ENCODE measurements at places on chromosomes 5 and 9.

- no peak for DNase-seq
These were observed 24.4 kb upstream of the ZNF366 start for GRCh38 chr5:72531496-72532190.

DNA sequence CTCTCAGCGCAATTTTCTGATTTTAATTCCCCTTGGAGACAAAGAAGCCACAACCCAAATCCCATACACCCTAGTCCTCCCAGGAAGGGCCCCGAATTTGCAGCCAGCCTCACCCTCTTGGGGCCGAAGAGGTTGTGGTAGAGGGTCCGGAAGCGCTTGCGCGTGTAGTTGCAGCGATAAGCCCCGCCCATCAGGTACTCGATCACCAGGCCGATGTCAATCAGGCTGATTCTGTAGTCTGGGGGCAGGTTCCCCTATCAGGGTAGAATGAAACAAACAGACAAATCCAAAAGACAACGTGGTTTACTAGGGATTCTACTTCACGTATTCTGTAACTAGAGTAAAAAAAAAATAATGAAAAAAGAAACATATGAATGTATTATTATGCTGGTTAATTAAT lies 210.6 kb upstream of the KLF9 start:
- DNase-seq: no peak

DNA sequence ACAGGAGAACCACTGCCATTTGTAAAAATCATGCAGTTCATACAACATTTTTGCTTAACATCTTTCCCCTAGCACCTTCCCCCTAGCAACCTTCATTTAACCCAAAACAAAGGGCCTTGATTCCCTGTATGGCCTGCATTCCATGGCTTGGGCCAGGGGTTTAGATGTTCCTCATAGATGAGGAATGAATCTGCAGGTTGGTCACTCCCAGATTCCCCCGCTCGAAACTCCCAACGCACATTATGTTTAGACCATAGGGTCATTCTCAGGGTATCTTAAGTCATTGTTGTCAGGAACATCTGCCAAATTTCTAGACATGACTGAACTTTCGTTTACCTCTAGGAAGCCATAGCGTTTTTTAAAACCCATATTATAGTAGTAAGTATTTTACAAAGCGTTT lies 282.2 kb upstream of the VLDLR start:
- DNase-seq: no peak

- DNase-seq: no peak
These were observed 128.1 kb downstream of the PRDM6 start for GRCh38 chr5:123217173-123217572.

- DNase-seq: no peak
These were observed 391.3 kb downstream of the SLCO4C1 start for GRCh38 chr5:101904736-101905135.

DNA sequence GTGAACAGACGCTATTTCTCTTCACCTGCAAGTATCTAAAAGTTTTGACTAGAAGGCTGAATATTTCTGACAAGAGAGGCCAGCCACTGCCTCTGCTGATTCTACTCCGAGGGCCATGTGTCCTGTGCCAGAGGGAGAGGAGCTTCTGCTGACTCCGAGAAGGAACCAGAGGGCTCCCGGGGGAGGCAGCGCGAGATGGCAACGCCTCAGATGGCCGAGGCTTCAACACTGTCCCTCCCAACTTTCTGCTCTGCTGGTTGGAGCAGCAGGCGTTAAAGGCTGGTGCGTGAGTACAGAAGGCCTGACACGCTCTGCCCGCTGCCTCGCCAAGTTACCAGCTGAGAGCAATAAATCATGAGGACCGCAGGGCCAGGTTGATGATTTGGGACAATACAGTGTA lies 178.8 kb downstream of the GAPVD1 start:
- DNase-seq: no peak

DNA sequence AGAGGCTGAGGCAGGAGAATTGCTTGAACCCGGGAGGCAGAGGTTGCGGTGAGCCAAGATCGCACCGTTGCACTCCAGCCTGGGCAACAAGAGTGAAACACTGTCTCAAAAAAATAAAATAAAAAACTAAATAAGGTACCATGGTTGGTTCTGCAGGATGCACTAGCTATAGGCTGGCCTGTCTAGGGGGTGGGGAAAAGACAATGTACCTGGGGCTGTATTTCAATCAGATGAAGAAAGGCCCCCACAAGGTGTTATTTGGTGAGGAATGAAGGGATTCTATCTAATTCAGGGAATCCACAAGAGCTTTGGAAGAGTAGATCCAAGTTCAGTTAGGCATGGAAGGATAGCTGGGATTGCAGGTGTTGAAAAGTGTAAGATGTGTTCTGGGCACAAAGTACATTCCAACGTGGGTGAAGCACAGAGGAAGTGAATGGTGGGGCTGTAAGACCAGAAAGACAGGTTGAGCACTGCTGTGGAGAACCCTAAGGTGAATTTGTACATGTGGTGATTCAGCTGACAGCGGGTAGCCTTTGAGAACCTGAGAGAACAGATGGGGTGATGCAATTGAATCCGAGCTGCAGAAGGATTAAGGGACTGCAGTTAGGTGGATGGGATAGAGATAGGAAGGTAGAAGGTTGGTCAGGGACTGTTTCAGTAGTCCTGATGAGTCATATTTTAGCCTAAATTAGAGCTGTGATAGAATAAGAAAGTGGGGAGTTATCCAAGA lies 71.8 kb downstream of the CAST start:
- DNase-seq: no peak

GRCh38 chr5:26843677-26844076 lies 194.7 kb downstream of the CDH9 start:
- no peak for DNase-seq

- no peak for DNase-seq
These were observed 386.6 kb upstream of the RPS23 start for GRCh38 chr5:82664732-82665131.

DNA sequence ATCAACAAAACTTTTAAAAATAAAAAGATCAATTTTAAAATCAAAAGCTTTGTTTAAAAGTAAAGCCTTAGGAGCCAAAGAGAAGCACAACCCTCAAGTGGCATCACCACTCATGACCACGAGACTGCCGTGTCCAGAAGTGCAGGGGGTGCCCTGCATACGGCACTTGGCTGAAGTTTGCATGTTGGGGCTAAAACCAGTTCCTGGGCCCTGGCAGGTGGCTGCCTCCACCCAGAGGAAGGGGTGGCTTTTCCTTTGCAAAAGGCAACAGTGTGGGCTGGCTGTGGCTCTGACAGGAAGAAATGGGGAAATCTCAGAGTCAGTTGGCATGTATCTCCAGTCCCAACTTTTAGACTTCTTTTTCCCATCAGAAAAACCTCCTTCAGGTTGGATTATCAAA lies 15.3 kb downstream of the TRMO start:
- DNase-seq: no peak

DNA sequence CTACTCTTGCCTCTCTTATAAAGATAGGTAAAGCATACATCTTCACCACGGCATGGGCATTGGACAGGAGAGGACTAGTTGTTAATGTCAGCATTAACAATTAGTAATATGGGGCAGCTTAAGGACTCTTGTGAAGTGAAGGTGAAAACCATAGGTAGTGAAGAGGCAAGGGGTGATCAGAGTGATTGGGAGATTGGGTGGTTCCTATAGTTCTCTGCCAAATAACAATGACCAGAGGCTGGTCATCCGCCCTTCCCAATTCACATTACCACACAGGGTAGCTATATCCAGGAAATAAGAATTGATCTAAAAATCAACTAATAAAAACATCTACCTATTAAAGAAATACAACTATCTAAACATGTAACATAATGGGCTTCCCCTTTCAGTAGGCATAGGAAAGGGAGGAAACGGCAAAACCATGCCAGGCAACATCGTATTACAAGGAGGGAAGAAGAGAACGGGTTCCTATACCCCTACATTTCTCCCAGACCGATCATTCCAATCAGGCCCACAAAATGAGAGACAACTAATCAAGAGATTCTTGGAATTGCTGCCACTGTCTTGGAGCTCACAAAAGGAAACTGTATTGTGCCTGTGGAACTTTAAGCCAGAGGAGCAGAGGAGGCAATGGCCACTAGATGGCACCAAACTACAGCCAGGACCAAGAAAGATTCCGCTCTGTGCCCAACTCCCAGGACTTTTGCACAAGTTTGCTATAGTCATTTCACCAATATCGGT lies 121.6 kb downstream of the FBXL17 start:
- no peak for DNase-seq

GRCh38 chr9:99867968-99868367 lies 38.5 kb upstream of the STX17 start:
- DNase-seq: peak; percentile 5

- no peak for DNase-seq
These were observed 10.3 kb downstream of the FRRS1L start for GRCh38 chr9:109156708-109157107.

- DNase-seq: no peak
These were observed 54.7 kb downstream of the ESM1 start for GRCh38 chr5:54930736-54931135.

DNA sequence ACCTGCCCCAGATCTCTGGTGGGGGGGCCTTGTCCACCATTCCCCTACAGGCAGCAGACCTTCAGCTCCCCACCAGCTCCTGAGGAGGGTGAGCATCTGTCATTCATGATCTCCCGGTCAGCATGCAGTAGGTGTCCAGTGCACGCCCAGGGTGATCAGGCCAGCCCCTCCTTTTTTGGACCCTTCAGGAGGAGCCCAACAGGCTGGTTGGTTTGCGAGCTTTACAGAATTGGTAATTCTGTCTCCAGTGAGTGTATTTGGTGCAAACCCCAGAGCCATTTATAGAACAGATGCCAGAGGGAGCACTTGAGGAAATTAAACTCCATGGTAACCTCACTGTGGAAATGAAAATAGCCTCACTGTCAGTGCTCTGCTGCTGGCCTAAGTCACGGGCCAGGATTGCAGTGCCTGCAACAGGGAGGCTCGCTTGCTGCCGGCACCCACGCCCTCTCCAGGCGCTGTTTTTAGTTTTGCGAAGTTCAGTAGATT lies 23.4 kb downstream of the WNK2 start:
- DNase-seq: no peak

DNA sequence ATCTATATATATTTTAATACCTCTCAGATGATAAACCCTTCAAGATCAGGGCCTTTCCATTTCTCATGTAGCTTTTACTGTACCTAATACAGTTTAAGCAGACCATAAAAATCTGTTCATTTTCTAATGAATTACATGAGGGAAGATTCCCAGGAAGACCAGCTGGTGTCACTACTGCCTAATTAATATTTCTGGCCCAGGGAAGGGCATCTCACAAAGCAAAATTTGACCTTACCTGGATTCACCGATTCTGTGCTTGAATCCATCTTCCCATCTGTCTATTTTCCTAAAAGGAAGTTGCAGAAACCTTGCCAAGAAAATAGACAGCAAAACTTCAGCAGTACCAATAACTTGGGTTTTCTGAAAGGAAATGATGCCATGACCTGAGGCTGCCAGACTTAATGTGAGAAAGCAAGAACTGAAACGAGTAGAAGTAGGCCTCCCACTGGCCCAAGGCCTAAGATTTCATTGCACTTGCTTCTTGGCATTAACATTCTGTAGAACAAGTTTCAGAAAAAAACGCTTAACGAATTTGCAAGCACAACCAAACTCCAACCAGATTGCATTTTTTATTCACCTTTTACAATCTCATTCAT lies 83.0 kb upstream of the GLIS3 start:
- DNase-seq: no peak

GRCh38 chr5:50501491-50502228 lies 60.6 kb upstream of the EMB start:
- peak; percentile 98 for DNase-seq

DNA sequence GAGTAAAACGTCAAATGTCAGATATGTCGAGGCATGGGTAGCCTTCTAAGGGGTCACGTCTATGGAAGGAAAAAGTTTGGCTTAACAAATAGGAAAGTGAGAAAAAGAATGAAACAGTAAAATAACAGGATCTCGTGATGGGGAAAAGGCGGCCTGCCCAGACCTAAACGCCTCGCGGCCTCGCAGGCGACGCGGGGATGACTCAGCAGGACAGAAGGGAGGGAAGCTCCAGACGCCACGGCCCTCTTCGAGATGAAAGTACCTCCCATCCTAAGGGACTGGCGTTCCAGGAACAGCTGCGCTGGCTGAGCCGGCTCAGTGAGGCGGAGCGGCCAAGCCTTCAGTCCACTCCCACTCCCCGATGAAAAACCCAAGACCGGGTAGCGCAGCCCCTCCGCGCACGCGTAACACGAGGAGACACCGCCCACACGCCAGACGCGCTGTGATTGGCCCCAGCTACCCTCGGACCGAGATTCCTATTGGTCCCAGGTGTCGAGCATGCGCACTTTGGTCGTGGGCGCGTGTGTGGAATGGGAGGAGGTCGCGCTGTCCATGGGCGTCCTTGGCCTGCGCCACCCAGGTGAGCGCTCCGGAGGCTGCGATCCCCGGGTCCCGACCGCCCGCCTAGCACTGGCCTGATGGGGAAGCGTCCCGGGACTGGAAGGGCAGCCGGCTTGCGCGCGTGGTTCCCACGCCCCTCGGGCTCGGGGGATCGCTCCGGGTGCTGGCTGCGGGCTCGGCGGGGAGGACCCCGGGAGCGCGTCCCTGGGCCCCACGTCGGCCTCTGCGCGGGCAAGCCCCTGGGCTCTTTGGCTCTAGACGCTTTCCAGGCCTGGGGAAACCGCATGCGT lies 588.5 kb downstream of the MTRR start:
- DNase-seq: no peak

GRCh38 chr9:38012767-38013450 lies 56.1 kb downstream of the SHB start:
- DNase-seq: no peak

GRCh38 chr5:40828690-40829661 lies 6.0 kb downstream of the RPL37 start:
- DNase-seq: no peak

DNA sequence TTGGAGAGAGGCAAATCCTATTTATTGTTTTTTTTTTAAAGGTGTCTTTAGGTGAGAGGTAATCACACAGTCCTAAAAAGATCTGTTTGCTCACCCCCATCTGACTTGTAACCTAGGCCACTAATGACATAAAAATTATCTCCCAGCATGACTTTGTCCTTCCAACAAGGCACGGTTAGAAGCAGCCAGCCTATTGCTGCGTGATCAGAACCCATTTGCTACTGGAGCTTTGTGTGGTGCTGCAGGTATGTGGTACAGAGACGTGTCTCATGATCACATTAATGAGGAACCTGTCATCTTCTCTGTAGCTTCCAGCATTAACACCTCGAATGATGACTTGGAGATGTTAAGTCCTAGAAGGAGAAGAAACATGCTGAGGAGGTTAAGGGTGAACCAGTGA lies 555.8 kb upstream of the TLE4 start:
- DNase-seq: no peak

- DNase-seq: no peak
These were observed 37.2 kb downstream of the DAB2IP start for GRCh38 chr9:121688681-121689080.

GRCh38 chr9:104872656-104873488 lies 55.1 kb downstream of the ABCA1 start:
- peak; percentile 23 for DNase-seq

GRCh38 chr5:39102684-39103155 lies 28.5 kb upstream of the RICTOR start:
- DNase-seq: no peak

- DNase-seq: no peak
These were observed 43.6 kb downstream of the SLC6A3 start for GRCh38 chr5:1401536-1402138.

Measured in SIG-M5 (cell line).